A549 treated with DMSO at 1 μM for 4 hours (cell line): ENCODE measurements at places on chromosomes 2 and 18. TPM values are rescaled to one million over a fixed set of nuclear protein-coding genes. Genes with fewer than 3 reads are reported as not detected.

Gene PDCD1
- not detected in 5 replicates for total RNA-seq

Gene SLC9A4
- not detected in 5 replicates for total RNA-seq

Gene ASB18
- total RNA-seq = not detected in 5 replicates

Gene NCKAP1
- total RNA-seq = 84.4 to 113 TPM (median 102 TPM) in 5 replicates

Gene LOXL3
- total RNA-seq = 0.25 to 0.55 TPM (median 0.40 TPM) in 5 replicates

Gene ZSWIM2
- total RNA-seq = not detected in 5 replicates

Gene REG3A
- not detected in 5 replicates for total RNA-seq

Gene B3GNT2
- total RNA-seq = 20.9 to 34.2 TPM (median 29.1 TPM) in 5 replicates

Gene AQP12B
- not detected in 5 replicates for total RNA-seq

Gene PLA2R1
- 1.8 to 3.8 TPM (median 2.5 TPM) in 5 replicates for total RNA-seq

Gene LIMS4
- 0.32 to 0.99 TPM (median 0.59 TPM) in 5 replicates for total RNA-seq

Gene PRKCE
- total RNA-seq = 10.1 to 13.1 TPM (median 10.4 TPM) in 5 replicates

Gene LOXHD1
- not detected in 5 replicates for total RNA-seq

Gene GKN1
- 0.57 to 0.74 TPM (median 0.71 TPM) in 5 replicates for total RNA-seq

Gene CFAP221
- total RNA-seq = 0.17 to 0.47 TPM (median 0.33 TPM) in 5 replicates

Gene MOB4
- total RNA-seq = 27.7 to 39.4 TPM (median 33.8 TPM) in 5 replicates

Gene IL36A
- not detected in 5 replicates for total RNA-seq

Gene TGFA
- total RNA-seq = 7.4 to 9.5 TPM (median 8.6 TPM) in 5 replicates

Gene PAX3
- total RNA-seq = not detected in 5 replicates

Gene CHST10
- 15.8 to 18.2 TPM (median 17.2 TPM) in 5 replicates for total RNA-seq

Gene IFIH1
- total RNA-seq = 0.89 to 1.7 TPM (median 1.2 TPM) in 5 replicates

Gene IL37
- not detected in 5 replicates for total RNA-seq

Gene DSC1
- not detected in 5 replicates for total RNA-seq

Gene RIF1
- 17.8 to 26.4 TPM (median 24.8 TPM) in 5 replicates for total RNA-seq

Gene MGAT4A
- total RNA-seq = 0.78 to 1.7 TPM (median 1.3 TPM) in 5 replicates

Gene C2orf80
- not detected in 5 replicates for total RNA-seq

Gene ZNF24
- 11.2 to 15.5 TPM (median 12.9 TPM) in 5 replicates for total RNA-seq
